ENCODE measurements at places on chromosomes 7 and 10.

- no peak for DNase-seq
These were observed 13.5 kb upstream of the MGAM2 start for GRCh38 chr7:142098004-142098403.

DNA sequence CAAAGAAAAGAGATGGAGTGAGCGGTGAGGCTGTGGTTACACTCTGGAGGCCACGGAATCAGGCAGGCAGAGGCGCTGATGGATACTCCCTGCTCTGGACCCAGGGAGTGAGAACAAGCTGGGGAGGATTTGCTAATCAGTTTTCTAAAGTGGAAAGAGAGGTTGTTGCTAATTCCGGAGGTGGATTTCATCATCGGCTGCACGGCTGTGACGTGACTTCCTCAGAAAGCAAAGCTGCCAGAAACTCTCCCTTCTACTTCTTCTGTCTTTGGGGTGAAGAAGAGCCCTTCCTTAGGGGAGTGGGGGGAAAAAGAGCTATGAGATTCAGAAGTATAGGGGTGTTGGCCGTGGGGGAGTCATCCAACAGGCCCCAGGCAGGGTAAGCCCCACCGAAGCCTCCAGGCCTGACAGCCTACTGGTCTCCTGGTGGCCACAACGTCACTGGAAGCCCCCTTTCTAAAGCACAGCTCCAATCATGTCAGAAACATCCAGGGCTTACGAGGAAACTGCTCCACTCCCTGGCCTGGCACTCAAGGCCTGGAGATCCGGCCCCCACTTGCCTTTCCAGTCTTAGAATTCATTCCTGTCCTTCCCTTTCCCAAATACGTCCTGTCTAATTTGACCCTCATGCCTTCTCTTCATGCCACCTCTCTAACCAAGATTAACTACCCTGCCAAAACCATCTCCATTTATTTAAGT is 114.5 kb downstream of the HIP1 start:
- no peak for DNase-seq

- peak; percentile 36 for DNase-seq
These were observed 229.0 kb downstream of the STK31 start for GRCh38 chr7:23938937-23939552.

GRCh38 chr7:157407512-157408257 is 70.9 kb downstream of the DNAJB6 start:
- no peak for DNase-seq

GRCh38 chr7:759569-759968 is 32.5 kb upstream of the PRKAR1B start:
- DNase-seq: no peak

- DNase-seq: no peak
These were observed 11.5 kb downstream of the STEAP1 start for GRCh38 chr7:90165724-90166123.

GRCh38 chr7:114302858-114303257 is 111.8 kb upstream of the FOXP2 start:
- no peak for DNase-seq

DNA sequence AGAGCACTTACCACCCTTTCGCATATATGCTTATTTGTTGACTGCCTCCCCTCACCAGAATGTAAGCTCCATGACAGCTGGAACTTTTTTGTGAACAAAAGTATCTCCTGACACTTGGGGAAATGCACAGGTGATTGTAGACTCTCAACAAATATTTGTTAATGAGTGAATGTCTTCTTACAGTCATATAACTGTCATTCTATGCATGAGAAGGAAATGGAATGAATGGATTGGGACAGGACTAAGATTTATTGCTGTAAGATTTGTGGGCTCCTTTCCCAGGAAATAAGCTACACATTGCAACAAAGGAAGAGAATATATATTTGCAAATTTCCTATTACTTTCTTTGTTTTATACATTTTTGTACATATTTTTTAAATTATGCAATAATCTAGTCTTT is 48.5 kb downstream of the FEZF1 start:
- no peak for DNase-seq

DNA sequence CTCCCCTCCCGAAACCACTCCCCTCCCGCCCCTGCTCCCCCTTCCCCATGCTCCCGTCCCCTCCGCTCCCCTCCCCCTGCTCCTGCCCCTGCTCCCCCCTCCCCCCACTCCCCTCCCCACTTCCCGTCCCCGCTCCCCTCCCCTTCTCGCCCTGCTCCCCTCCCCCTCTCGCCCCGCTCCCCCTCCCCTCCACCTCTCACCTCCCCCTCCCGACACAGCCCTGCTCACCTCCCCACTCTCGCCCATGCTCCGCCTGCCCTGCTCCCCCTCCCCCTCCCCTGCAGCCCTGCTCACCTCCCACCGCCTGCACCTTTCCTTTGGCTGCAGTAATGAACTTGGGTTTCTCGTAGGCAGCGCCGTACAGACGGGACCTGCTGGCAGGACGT is 49.9 kb upstream of the NKX6-2 start:
- DNase-seq: no peak

- DNase-seq: no peak
These were observed 130.5 kb downstream of the LHPP start for GRCh38 chr10:124592101-124592500.

GRCh38 chr7:12638851-12639456 is 48.5 kb upstream of the ARL4A start:
- DNase-seq: peak; percentile 54

DNA sequence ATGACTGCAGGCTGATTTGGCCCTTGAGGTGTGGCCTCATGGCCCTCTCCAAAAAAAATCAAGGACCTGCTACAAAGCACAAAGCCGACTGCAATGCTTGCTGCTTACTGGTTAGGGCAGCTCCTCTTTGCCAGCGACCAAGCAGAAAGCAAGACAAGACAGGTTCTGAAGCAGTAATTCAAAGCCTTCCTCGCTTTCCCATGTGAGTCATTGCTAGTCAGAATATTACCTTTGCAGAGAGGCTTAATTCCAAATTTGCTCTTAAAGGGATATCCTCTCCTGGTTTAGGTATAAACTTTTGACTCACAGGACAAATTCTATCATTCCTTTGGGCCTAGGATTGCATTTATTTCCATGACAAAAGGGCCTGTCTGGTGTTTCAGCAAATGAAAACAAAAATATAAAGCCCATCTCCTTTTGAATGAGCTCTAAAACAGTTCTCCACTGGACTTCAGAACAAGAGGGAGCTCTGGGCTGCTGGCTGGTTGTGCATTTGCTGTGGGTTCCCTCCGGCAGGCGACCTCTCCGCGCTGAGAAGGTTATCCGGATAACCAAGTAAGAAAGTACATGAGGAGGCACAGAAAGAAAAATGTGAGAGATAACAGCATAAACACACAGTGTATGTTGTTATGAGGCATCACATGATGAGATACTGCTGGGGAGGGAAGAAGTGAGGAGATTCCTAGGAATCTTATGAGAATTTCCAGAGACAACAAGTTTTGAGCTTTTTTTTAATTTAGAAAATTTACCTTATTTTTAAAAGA is 90.8 kb downstream of the EGFR start:
- no peak for DNase-seq

GRCh38 chr10:89233033-89233432 is 18.5 kb downstream of the LIPA start:
- no peak for DNase-seq

GRCh38 chr7:68158686-68159295 is 1162.2 kb downstream of the TYW1 start:
- no peak for DNase-seq

DNA sequence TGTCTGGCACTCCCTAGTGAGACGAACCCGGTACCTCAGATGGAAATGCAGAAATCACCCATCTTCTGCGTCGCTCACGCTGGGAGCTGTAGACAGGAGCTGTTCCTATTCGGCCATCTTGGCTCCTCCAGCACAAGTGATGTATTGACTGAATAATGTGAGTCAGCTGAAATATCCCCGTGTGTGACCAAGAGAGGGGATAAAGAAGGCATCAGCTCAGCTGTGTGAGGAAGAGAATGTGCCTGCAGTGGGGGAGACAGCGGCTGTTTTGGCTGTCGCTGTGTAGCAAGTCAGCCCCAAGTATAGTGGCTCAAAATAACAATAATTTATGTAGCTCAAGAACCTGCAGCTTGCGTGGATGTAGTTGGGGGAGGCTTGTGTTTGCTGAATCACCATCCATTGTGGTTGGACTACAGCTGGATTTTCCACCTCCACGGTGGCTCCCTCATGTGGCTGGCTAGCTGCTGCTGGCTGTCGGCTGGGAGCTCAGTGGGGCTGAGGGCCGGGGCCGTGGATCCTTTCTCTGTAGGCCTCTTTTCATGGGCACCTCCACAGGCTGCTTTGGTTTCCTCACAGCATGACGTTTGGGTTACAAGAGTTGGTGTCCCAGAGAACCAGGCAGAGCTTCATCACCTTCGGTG is 434.5 kb downstream of the CCSER2 start:
- DNase-seq: no peak

DNA sequence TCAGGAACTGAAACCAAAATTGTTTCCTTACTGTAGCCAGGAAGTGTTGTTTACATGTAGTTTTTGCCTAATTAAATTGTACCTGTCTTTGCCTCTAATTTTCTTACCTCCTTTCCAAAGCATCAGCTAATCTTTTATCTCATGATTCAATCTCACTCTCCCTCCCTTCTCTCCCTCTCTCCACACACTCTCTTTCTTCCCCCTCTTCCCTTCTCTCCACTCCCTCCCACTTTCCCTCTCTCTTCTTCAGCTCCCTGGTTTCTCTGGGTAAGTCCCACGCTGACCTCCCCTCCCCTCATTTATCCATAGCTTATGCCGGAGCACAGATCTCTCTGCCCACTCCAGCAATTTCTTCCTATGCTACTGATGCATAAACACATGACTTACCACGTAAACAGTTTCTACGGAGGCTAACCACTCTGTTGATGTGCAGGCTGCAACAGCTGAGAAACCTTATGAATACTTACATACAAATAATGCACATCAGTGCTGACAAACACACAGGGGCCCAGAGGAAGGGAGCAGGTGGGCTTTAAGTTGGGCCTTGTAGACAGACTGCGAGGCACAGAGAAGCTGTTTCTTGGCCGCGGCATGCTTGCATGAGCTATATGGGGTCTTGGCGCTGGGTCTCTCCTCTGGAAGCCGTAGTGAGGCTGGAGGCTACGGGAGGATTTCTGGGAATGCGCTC is 174.4 kb upstream of the PLXNA4 start:
- DNase-seq: no peak

GRCh38 chr7:128812514-128813168 is 17.6 kb upstream of the FLNC start:
- no peak for DNase-seq

GRCh38 chr10:128897401-128898129 is 569.5 kb upstream of the MGMT start:
- DNase-seq: no peak
